ENCODE measurements at places on chromosomes 2 and 18. TPM values are rescaled to one million over a fixed set of nuclear protein-coding genes. Genes with fewer than 3 reads are reported as not detected.

Gene AQP12A
- not detected for polyA plus RNA-seq

Gene FSHR
- polyA plus RNA-seq = not detected

Gene NEB
- 0.16 TPM for polyA plus RNA-seq

GRCh38 chr2:120597595-120598193, 138.0 kb upstream of the GLI2 start:
- no peak overlapping the region for H3K27ac ChIP-seq
- no peaks in the 10 kb centered on the region for H3K27me3 ChIP-seq
- H3K4me1 ChIP-seq = peaks cover 7% of the 10 kb centered on the region
- no peak for DNase-seq
- H3K4me3 ChIP-seq = no peak overlapping the region
